ENCODE measurements at places on chromosomes 11 and 22.

DNA sequence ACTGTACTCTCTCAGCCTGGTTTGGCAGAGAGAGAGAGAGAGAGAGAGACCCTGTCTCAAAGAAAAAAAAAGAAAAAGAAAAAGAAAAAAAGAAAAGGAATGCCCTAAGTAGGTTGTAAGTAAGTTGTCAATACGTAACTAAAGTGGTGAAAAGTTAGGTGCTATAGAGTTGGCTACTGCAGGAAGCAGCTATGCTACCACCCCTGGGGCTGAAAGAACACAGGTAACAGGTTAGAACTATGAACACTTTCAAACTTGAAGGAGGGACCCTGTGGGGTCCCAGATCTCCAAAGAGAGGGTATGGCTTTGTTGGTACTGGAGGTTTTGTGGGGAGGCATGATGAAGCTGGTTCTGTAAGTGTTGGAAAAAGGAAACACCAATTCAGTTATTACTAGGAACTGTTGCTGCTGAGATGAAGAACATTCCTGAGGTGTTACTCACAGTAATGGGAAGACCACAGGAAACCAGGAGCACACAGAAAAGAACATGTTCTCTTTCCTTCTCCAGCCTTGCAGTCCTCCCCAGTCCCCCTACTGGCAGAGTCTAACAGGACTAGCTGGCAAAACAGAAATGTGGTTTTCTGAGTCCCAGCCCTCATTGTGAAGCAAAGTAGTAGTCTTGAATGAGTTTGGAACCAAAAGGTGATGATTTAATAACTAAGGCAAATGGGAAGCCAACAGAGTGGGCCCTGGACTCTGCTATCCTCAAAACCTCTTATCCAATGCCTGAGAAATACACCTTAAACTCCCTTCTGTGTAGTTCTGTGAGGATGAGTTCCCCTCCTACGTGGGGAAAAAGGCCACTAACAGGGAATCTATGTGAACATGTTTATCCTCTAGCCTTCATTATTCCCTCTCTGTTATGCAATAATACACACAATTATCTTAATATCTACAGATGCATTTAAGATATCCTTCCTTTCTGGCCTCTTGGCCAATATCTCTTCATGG is 427.0 kb upstream of the DDI1 start:
- no peak for DNase-seq

- no peak for DNase-seq
Observed at GRCh38 chr11:57160665-57161064, 21.1 kb upstream of the LRRC55 start.

DNA sequence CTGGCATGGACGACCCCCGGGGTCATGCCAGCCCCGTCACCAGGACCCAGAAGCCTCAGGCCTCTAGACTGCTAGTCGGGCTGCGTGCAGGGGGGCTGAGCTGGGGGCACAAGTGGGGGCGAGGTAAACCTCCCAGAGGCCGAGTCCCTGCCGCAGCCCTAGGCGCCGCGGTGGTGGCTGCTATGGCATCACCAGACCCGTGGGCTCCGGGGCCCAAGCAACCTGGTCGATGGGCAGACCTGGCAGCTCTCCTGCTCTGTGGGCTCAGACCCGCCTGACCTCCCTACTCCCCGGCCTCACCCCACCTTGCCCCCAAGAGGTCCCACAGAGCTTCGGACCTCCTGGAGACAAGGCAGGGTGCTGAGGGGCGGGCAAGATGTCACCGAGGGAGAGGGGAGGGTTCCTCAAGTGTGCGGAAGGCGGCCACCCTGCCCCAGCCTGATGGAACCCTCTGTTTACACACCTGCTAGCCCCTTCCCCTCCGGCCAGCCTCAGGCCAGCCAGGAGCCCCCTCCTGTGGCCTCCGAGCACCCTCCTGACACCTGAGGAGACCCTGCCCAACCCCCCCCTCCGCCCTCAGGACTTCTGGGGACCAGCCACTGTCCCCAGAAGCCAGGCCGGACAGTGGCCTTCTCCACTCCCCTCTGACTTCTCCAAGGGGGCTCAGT is 9.4 kb downstream of the IGF2 start:
- DNase-seq, result no peak

DNA sequence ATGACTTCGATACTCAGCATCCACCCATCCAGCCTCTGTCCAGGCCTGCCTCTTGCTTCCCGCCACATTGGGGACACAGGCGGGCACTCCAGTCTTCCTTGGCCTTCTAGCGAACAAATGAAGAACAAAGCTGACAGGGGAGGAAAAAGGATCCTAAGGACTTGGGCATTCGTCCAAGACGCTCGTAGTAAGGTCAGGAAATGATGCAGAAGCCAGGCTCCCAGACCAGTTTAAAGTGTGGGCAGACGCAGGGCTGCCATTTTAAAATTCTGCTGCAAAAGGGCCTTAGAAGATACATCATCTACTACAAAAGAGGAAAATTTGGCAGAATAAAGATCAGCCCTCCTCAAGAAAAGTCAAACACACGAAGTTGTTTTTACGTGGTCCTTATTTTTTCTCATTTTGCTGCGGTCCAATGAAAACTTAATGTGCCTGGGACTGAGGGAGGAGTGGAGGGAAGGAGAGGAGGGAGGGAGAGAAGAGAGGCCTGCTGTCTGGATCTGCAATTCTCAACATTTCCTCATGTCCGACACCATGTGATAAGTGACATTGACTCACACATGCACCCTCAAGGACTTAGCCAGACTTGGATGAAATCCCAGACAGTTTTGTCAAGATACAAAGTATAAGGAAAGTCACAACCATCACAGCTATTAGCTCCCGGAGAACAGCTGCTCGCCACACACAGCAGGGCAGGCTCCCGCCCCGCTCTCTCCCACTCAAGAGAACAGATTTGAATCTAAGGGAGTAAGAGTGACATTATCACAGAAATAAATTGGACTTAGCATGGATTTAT is 5.7 kb downstream of the DNAL4 start:
- DNase-seq, result no peak

DNA sequence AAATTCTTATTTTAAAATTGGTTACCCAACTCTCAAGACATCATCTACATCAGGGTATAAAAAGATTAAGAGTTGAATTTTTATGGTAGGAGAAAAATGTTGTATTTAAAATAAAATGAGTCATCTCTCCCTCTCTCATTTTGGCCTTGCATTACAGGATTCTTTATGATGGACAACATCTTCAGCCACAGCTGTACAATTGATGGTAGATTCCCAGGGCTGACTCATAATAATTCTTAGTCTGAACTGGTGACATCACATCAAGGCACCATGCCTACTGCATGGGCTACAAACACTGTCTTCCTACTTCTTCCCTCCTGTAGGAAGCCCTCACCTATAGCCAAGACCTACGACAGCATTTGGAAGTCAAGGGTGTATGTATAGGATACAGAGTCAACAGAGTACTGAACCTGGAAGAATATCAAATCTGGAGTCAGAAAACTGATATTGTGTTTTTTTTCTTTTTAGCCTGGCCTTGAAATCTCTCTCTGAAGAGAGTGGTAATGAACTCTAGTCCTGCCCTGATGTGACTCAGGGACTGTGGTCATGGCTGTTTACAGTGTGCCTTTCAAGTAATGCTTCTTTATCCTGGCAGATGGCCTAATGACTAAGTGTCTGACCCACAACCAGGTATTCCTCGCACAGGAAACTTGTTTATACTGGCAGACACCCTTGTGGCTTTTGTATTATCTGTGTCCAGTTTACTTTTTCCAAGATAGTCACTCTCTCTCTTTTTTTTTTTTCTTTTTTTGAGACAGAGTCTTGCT is 32.5 kb downstream of the MRGPRX2 start:
- DNase-seq, result no peak

DNA sequence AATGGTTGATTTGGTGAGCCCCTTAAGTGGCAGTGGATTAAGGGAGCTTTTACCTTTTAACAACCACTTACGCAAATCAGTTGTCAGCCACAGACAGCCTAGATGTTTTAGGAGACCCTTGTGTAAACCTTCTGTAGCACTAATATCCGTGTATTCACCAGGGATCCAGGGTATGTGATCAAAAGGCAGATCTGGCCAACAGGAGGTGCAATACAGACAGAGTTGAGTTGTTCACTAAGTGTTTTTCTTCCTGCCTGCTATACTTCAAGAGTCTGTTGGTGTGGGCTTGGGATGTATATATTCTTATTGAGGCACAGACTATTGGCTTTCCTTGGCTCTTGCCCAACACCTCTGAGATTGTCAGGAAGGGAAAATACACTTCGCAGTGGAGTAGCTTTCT is 175.1 kb downstream of the FAT3 start:
- DNase-seq, result no peak

DNA sequence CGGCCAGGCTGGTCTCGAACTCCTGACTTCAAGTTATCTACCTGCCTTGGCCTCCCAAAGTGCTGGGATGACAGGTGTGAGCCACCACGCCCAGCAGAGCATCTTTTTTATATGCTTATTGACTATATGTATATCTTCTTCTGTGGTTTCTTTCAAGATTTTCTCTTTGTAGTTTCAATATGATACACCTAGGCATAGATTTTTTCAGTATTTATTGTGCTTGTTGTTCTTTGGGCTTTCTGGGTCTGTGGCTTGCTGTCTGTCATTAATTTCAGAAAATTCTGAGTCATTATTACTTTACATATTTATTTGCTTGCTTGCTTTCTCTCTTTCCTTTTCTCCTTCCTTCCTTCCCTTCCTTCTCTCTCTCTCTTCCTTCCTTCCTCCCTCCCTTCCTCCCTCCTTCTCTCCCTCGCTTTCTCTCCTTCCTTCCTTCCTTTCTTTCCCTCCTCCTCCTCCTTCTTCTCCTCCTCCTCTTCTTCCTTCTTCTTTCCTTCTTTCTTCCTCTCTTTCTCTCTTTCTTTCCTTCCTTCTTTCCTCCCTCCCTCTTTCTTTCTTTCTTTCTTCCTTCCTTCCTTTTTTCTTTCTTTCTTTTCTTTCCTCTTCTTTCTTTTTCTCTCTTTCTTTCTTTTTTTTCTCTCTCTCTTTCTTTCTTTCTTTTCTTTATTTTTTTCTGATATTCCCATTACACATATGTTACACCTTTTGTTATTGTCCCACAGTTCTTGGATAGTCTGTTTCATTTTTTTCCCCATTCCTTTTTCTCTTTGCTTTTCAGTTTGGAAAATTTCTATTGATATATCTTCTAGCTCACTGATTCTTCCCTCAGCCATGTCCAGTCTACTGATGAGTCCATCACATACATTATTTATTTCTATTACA is 10.9 kb upstream of the DCHS1 start:
- no peak for DNase-seq

- DNase-seq, result no peak
Observed at GRCh38 chr11:206002-206384, 1.2 kb downstream of the BET1L start.

GRCh38 chr11:64010783-64011182 is 24.5 kb downstream of the OTUB1 start:
- no peak for DNase-seq

GRCh38 chr22:50444663-50445062 is 30.2 kb downstream of the SBF1 start:
- DNase-seq, result no peak

GRCh38 chr11:112339566-112339965 is 78.9 kb upstream of the PLET1 start:
- no peak for DNase-seq

DNA sequence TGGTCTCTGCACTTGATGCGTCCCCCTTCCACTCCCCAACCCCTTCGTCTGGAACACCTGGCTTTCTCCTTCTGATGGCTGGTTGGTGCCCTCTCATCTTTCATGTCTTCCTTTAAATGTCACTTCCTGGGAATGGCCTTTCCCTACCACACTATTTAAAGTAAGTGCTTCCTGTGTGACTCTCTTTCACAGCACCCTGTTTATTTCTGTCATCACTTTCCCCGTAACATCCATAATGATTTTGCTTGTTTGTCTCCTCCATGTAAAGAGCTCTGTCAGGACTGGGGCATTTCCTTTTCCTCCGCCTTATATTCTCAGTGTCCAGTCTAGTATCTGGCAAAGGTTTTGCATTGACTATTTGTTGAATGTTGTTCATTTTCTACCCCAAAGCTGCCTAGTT is 143.0 kb downstream of the DBX1 start:
- DNase-seq, result no peak

- DNase-seq, result no peak
Observed at GRCh38 chr11:35011389-35011788, 95.0 kb downstream of the PDHX start.

DNA sequence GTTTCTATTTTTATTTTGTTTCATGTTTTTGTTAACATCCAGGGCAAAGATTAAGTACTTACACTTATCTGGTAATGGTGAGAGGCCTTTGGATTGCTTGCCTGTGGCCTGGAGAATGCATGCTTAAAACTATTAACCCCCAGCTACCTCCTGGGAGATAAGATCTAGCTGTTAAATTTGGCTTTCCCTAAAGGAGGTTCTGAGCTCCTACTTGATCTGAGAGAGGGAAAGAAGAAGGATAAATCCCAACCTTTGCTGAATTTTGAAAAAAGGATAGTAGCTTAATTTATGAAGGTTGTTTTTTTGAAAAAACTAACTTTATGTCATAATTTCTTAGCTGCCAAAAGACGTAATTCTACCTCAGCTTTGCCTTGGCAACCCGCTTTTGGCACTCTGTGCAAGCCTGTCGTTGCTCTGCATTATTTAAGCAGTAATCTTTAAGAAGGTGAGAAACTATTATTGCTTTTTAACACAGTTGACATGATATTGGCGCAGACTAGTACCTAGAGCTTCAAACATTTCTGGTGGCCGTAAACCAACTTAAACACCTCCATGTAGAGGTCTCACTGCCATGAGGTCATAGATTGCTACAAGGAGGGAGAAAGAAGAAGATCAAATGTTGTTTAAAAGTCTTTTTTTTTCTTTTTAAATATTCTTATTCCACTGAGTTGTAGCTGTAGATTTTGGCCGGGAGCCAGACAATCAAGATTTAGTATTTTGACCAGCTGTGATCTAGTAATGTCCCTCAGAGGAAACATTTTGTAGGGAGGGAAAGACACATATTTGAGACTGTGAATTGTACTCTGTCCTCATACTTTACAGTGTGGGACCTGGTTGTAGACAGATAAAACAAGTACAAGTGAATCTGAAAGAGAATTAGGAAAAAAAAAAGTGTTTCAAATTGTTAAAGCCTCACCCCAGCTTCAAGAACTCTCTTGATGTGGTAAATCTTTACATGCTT is 74.4 kb downstream of the WNT11 start:
- DNase-seq, result no peak

GRCh38 chr22:35921777-35922176 is 106.8 kb downstream of the RBFOX2 start:
- peak; percentile 59 for DNase-seq

DNA sequence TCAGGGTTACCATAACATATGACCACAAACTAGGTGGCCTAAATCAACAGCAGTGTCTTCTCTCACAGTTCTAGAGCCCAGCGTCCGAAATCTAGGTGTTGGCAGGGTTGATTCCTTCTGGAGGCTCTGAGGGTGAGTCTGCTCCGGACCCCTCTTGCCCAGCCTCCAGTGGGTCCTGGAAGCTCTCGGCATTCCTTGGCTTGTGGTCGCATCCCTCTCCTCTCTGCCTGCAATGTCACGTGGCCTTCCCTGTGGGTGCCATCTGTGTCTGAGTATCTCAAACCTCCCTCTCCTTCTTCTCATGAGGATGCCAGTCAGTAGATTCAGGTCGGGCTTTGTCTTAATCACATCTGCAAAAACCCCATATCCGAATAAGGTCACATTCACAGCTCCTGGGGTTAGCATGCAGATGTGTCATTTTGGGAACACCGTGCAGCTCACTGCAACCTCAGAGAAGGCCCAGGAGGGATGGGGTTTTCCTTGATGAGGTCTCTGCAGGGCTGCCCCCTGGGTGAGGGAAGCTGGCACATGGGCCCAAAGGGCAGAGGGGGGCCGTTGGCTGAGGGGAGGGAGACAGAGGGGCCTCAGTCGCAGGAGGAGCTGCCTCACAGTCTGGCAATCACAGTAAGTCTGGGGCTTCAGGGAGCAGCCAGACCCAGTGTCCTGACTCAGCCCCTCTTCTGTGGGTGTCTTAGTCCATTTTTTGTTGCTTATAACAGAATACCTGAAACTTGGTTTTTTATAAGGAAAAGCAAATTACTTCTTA is 41.2 kb downstream of the PARVG start:
- DNase-seq, result no peak

GRCh38 chr11:108890482-108891105 is 225.7 kb downstream of the DDX10 start:
- no peak for DNase-seq
